HT1080 (cell line): ENCODE measurements at places on chromosomes 13 and 19. TPM values are rescaled to one million over a fixed set of nuclear protein-coding genes. Genes with fewer than 3 reads are reported as not detected.

MADCAM1 gene
- not detected in 2 replicates for total RNA-seq

NALCN gene
- 3.1 and 3.3 TPM in 2 replicates for total RNA-seq

SRRM5 gene
- 0.03 TPM in 1 of 2 replicates, not detected in the other for total RNA-seq

FOSB gene
- total RNA-seq, result 0.30 and 0.53 TPM in 2 replicates

STAP2 gene
- 2.3 and 3.6 TPM in 2 replicates for total RNA-seq

IGFL1 gene
- not detected in 2 replicates for total RNA-seq

GRCh38 chr13:43802511-43802910 lies 15.7 kb upstream of the ENOX1 start:
- no peak for DNase-seq

GRCh38 chr13:95920485-95920884 lies 132.7 kb downstream of the UGGT2 start:
- DNase-seq, result no peak

DNA sequence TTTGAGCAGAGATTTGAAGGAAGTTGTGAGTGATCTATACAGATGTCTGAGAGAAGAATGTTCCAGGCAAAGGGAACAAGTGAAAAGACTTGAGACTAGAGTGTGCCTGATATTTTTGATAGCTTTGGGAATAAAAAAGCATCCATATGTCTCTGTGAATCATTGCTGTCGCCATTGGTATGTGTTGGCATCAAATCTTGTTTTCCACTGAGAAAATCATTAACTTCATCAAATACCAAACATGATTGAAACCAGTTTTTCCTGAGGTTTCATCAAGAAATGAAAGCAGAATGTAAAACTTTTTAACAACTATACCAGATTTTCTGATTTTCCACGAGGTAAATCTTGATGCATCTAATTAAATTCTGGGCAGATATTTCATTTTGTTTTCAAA lies 862.6 kb downstream of the DIAPH3 start:
- no peak for DNase-seq

DNA sequence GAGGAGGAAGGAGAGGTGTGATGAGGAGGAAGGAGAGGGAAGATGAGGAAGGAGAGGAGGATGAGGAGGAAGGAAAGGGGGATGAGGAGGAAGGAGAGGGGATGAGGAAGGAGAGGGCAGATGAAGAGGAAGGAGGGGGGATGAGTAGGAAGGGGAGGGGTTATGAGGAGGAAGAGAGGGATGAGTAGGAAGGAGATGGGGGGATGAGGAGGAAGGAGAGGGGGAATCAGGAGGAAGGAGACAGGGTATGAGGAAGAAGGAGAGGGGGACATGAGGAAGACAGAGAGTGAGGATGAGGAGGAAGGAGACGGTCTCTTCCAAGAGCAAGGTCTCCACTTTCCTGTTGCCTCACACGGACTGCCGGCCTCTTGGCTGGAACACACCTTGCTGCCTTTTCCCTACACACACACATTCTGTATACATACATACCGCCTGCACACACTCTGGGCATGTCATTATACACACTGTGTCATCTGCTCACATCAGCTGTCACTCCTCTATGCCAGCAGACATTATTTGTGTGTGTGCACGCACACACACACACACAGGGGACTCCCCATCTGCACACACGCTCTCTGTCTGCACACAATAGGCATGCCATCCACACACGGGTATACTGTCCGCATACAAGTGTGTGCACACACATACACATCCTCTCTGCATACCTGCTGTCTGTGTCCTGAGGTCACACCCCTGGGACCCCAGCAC lies 11.1 kb upstream of the VSTM2B start:
- DNase-seq, result no peak

DNA sequence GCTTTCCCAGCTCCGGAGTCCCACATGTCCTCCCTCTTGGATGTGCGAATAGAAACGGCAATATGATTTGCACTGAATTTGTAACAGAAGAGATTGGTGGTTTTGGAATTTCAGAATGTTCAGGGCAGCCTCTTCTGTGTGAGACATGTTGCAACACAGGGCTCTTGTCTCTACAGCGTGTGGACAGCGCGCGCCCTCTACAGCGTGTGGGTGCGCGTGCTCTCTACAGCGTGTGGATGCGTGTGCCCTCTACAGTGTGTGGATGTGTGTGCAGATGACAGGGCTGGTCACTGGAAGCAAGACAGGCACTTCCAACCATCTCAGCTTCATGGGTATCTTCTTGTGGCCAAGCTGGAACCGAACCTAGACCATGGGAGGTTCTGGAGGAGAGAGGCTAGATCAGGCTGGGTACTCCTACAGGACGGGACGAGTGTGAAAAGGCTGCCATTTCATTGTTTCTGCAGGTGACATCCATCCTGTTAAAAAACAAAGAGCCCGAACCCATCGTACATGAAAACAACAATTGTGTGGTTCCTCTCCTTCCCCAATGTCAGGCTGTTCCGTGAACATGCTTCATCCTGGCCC lies 78.4 kb downstream of the TEX29 start:
- no peak for DNase-seq

GRCh38 chr19:36003284-36003683 lies 5.3 kb downstream of the SYNE4 start:
- no peak for DNase-seq

- DNase-seq, result no peak
Observed at GRCh38 chr13:77460195-77460594, 75.3 kb upstream of the SCEL start.

GRCh38 chr13:95155504-95155903 lies 145.7 kb downstream of the ABCC4 start:
- DNase-seq, result no peak

GRCh38 chr13:101449790-101450748 lies 2.4 kb upstream of the ITGBL1 start:
- DNase-seq, result peak; percentile 95

DNA sequence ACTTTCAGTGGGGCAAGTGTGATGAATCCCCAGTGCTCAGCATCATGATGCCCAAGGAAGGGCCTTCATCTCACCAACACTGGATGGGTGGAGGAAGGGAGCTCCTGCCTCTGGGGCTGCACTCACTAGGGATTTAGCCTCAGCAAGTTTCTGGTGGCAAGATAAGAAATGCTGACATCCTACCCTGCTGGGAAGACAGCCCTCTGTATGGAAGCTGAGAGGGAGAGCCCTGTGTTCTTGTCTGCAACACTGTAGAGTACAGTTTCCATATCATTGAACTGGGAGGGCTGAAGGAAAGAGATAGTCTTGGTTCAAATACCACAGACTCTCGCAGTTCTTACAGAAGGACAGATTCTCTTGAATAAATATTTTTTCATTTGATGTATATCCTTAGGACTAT lies 7.3 kb upstream of the ZNF460 start:
- no peak for DNase-seq

GRCh38 chr19:6588508-6589345 lies 2.2 kb downstream of the CD70 start:
- no peak for DNase-seq
